Endothelial cell of umbilical vein (primary cell): ENCODE measurements at places on chromosomes 5 and 9. TPM values are rescaled to one million over a fixed set of nuclear protein-coding genes. Genes with fewer than 3 reads are reported as not detected.

AMBP gene
- total RNA-seq = not detected in 2 replicates

FAM169A gene
- 0.62 and 0.72 TPM in 2 replicates for total RNA-seq

HRCT1 gene
- total RNA-seq = 1.2 and 5.2 TPM in 2 replicates

CSF1R gene
- total RNA-seq = not detected in 2 replicates

SLC36A2 gene
- total RNA-seq = not detected in 2 replicates

CNTFR gene
- not detected in 2 replicates for total RNA-seq

SLIT3 gene
- total RNA-seq = 0.02 and 1.0 TPM in 2 replicates

DCP2 gene
- 49.1 and 60.0 TPM in 2 replicates for total RNA-seq

MARCHF11 gene
- total RNA-seq = not detected in 2 replicates

APBA1 gene
- total RNA-seq = 11.3 and 11.4 TPM in 2 replicates
